ENCODE measurements at places on chromosomes 1 and 21.

- no peak for DNase-seq
Observed at GRCh38 chr1:206014601-206015000, 9.1 kb downstream of the CTSE start.

GRCh38 chr1:29052941-29053340, 70.8 kb downstream of the TMEM200B start:
- DNase-seq, result no peak

DNA sequence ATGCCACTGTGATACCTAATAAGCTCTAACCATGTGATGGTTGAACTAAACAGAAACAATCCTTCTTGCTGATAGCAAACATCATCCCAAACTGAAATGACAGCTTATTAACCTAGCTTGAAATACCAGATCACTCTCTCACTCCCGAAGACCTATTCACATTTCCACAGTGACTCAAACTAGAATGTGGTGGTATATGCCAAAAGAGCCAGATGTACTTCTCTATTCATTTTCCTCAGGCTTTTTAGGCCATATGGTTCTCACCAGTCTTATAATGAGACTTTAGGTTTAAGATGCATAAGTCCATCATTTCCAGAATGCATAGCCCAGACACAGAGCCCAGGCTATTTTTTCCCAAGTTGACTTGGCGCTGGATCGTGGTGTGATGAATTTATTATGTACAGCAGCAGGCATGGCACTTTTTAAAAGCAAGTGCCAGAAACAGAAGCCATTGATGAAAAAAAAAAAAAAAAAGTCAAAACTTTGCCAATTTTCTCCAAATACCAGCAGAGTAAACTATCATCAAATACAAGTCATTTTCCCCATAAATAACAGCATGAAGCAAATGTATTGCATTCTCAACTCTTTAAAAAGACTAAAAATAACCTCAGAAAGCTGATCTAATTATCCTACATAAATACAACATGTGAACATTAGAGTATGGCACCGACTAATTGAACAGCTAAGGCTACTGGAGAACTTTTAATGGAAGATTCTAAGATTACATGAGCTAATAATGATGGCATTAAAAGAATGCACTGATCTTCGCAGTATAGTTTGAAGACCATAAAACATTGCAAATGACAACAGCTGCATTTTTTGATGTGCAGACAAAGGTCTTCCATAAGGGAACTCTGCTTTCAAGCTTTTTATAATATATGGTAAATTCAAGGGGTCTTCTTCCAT, 365.4 kb downstream of the LRRIQ3 start:
- DNase-seq, result no peak

DNA sequence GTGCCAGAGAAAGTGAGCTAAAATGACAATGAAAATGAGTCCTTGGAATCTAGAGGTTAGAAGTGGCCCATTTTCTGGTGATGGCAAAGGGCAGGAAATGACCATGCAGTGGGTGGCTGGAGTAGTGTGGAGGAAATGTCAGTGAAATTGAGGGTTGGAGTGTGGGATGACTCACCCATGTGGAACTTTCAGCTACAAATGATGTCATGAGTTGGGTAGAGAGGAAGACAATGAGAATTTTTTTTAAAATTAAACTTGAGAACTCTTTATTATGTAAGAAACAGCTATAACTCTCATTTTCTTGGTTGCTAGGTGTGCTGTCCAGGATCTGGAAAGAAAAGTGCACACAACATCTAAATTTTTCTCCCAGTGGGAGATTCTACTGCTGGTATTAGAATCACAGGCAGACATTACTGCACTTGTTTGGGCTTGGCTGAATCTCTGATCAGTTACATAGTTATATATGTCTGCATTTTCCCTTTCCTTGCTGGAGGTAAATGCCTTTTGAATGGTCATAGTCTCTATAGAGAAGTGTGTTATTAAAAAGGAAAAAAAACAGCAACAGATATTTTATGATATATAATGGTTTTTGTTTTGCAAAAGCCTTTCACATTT, 56.8 kb upstream of the GNG12 start:
- DNase-seq, result no peak

DNA sequence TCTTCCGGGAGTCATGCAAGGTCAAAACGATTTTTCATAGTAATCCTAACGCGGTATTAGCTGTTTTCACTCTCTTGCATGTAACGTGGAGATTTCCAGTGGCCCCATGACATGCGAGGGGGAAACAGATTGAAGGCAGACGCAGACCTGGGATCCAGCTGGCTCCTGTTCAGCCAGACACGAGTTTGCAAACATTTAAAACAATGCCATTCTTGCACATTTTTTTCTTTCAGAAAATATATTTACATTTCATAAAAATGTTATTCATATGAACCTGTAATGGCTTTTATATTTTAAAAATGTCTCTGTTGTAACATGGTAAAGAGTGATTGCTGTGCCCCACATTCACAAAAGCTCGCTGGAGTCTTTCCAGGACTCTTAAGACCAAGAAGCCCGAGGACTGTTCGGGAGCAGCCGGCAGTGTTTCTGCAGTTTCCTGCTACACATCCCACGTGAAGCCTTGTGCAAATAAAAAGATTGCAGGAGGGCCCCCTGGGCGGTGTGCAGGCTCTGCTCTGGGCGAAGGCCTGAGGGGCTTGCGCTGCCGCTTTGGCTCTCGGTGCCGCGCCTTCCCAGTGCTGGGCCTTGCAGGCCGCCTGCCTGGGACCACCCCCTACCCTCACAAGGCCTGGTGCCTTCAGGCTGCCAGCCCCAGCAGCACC, 184.9 kb downstream of the DYRK1A start:
- no peak for DNase-seq

DNA sequence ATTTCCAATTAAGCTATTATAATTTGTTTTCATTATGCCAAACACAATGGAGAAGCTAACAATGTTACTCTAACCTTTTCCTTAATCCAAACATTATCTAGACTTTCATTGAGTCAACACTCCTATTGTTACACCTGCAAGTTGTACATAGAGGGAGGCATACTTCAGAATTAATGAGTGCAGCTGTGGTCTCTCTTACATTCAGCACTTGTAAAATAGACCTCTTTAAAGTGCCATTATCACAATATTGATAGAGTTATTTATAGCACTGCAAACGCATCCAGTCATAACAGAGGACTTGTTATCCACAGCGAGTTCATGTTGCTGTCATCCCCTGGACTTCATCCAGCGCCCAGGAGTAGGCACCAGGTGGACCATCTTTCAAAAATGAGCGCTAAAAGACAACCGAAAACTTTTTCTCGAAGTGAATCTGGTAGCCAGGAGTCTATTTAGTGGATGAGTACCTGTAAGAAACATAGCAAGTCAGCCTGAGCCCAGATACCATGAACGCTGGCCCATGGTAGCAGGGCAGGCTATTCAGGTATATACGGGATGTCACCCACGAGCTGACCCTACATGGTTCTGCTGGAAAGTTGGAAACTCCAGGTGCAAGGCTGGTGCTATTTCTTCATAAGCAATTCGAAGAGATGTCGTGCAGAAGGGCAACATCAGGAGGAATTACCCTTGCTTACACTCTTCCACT, 70.6 kb upstream of the NFIA start:
- no peak for DNase-seq

- DNase-seq, result no peak
Observed at GRCh38 chr1:248730507-248731335, 24.8 kb downstream of the LYPD8 start.

- no peak for DNase-seq
Observed at GRCh38 chr1:154746622-154747299, 123.3 kb downstream of the KCNN3 start.

DNA sequence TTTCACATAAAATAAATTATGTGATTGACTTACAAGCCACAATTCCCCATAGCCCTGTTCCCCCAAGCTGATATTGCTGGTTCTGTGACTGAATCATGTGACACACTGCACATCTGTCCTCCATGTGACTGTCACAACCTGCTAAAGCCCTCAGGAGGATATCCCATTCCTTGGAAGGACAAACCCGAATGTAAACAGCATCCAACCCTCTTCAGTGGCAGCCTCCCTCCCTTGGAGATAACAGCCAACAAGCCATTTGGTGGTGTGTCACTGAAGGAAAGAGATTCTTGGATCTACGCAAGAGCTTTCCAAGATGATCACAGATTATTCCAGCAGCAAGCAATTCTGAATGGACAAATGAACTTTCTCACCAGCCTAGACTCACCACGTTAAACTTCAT, 153.9 kb upstream of the TIAM1 start:
- no peak for DNase-seq

DNA sequence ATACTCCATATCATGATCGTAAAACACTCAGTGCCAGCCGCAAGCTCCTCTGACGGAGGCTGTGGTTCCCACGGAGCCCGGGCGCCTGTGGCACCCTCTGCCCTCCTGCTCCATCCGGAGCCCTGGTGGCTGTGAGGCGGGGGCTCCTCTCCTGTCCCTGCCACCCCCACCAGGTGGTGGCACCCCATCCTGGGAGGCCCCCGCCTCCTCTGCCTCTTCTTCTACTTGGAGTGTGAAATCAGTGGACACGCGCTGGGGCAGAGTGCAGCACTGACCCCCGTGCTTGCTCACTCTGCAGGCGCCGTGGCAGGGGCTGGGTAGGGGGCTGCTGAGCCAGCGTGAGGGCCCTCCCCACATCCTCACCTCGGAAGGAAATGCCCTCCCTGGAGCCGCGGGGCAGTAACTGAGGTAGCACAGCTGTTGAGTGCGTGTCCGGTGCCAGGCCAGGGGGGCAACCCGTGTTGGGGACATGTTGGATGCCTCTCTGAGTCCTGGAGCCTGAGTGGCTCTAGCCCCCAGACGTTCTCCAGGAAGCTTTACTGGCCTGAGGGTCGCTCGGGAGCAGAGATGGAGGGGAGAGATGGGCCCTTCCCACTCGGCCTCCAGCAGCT, 58.7 kb upstream of the ABCG1 start:
- DNase-seq, result no peak

GRCh38 chr1:11214698-11215380, 25.7 kb downstream of the ANGPTL7 start:
- DNase-seq, result no peak

GRCh38 chr1:184424157-184424556, 37.3 kb downstream of the C1orf21 start:
- DNase-seq, result no peak

DNA sequence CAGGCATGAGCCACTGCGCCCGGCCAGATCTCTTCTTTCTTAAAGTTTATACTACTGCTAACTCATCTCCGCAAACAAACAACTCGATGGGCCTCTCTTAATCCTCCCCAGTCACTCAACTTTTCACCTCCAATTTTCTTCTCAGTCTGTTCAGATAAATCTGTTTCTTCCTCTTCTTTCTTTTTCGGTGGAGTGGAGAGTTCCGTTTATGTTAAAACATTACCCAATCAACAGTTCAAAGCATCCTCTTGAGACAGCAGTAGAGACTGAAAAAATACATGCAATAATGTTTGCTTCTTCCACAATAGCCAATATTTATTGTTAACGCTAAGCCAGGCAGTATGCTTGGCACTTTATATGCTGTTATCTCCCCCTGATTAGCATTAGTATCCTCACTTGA, 1.4 kb upstream of the ANKRD13C start:
- no peak for DNase-seq

DNA sequence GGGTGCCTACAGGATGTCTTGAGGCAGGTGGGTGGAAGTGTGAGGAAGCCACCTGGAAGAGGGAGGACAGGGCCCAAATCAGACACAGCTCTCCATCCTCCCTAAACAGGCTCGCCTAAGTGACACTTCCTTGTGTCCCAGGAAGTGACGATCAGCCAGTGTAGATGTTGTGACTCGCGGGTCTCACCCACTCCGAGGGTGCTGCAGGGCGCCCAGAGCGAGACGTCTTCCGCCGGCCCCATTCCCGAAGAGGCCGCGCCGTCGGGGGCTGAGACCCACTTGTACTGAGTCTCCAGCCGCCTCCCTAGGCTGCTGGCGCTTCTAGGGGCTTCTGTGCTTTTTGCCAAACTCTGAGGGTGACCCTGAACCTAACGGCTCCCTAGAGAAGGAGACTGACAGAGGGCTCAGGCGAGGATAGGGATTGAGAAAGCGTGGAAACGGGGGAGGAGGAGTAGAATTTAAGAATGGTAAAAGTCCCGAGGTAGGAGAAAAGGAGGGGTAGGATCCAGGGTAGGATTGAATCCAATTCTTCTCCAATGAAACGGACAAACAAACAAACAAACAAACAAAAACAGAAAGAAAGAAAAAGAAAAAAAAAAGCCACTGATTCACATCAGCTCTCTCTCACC, 543 bp upstream of the MARK1 start:
- DNase-seq, result no peak

GRCh38 chr1:182389619-182390047, 2.0 kb downstream of the GLUL start:
- DNase-seq, result no peak

DNA sequence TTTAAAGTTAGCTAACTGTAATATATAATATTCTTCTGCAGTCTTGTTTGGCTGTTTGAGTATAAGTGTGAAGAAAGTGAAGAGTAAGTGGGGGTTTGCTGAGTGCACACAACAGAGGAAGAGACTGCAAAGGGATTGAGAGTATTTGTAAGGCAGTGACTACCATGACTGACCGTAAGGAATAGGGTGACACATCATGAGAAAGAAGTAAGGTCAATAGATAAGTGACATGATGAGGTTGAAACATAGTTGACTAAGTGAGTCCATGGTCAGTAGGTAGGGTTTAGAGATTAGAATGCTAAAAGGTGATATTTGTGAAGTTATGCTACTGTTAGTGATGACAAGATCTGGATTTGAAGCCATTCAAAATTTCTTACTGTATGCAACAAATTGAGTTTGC, 27.7 kb downstream of the WARS2 start:
- no peak for DNase-seq

GRCh38 chr1:114982251-114982650, 47.4 kb upstream of the TSHB start:
- no peak for DNase-seq

GRCh38 chr1:99250728-99251127, 13.6 kb upstream of the PLPPR4 start:
- no peak for DNase-seq

Measured in T-helper 9 cell (primary cell).